ENCODE measurements at places on chromosomes 1 and 21. TPM values are rescaled to one million over a fixed set of nuclear protein-coding genes. Genes with fewer than 3 reads are reported as not detected.

The OR6K3 gene
- not detected for total RNA-seq

The MUTYH gene
- total RNA-seq, result 14.6 TPM

The NPHS2 gene
- not detected for total RNA-seq

The SH2D2A gene
- 1.2 TPM for total RNA-seq

The CTSS gene
- 1.2 TPM for total RNA-seq

The C8B gene
- total RNA-seq, result not detected

The ASCL5 gene
- not detected for total RNA-seq

Data from placental epithelial cell (primary cell).